K562 (cell line): ENCODE measurements at places on chromosomes 3 and 15. TPM values are rescaled to one million over a fixed set of nuclear protein-coding genes. Genes with fewer than 3 reads are reported as not detected.
A peak's percentile ranks its signal among the peaks of the same experiment; 100 is the strongest.

DNA sequence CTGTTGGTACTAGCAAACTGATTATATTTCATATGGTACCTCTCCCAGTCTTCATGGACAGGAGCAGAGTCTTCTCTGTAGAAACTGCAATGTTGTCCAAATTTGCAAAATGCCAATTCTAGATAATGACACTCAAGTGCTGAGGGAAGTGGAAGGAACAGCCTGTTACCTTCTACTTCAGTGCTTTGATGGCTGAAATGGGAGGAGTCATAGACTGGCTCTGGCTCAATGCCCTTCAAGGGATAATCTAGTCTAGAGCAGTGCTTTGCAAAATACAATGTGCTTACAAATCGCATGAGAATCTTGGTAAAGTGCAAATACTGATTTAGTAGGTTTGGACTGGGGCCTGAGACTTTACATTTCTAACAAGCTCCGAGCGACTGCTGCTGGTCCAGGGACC is 51.7 kb upstream of the ACP3 start:
- DNase-seq: no peak

GRCh38 chr15:68638953-68639515 is 60.2 kb downstream of the CORO2B start:
- DNase-seq: no peak

DNA sequence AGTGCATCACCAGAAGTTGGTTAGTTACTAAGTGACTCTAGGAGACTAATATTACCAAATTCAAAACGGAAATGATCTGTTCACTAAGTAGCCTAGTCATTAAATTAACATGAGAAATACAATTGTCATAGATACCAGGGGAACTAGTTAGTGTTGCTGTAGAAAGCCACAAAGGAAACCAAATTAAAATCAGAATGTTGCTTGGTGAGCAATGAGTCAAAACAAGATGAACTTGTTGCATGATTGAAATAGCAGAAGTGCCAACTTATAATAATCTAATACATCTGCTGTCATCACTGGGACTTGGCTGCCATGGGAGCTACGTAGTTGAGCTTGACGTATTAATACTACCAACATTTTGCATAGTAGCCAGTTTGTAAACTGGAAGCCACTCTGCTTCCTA is 458.1 kb downstream of the DIPK2A start:
- DNase-seq: no peak

- no peak for DNase-seq
Measured at GRCh38 chr3:138748190-138748589, 86.5 kb downstream of the PIK3CB start.

DNA sequence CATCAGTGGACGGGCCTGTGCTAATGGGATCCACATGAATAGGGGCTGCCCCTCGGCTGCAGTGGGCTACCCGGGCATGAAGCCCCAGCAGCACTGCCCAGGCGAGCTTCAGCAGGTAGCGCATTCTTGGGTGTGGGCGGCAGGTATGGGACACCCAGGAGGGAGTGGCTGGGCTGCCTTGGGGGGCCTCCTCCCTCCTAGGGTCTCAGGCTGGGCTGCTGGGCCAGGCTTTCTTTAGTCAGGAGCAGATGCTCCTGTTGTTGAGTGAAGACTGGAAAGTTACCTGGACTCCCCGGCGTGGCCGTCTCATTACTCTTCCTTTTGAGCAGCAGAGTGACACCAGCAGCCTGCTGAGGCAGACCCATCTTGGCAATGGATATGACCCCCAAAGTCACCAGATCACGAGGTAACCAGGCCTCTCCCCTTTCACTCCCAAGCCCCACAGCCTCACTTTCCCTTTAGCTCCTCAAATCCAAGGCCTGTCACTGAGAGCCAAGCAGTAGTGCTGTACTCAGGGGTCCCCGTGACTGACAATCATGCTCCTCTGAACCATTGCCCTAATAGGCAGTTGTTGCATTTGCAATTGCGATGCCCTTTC is 73.2 kb downstream of the BOC start:
- DNase-seq: no peak

- no peak for DNase-seq
Measured at GRCh38 chr15:91516866-91517265, 336.6 kb upstream of the SLCO3A1 start.

GRCh38 chr15:71708741-71709140 is 101.6 kb upstream of the NR2E3 start:
- DNase-seq: no peak

DNA sequence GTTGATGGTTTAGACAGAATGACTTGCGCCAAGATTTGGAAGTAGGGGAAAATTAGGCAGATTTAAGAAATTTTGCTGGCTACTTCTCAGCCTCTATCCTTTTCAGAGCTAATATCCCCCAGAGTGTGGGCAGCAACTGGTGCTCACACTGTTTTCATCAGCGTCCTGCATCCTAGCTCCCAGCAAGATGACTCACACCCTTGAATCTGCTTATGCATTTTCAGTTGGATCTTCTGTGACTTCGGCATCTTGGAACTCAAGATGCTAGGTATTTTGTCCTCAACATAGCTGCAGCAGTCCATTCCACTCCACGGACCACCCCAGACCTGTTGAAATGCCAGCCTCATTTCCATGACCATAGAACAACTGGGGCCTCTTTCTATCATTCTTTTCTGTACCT is 336.1 kb upstream of the NR2F2 start:
- no peak for DNase-seq

GRCh38 chr15:58919232-58919631 is 14.2 kb downstream of the SLTM start:
- peak; percentile 25 for DNase-seq

DNA sequence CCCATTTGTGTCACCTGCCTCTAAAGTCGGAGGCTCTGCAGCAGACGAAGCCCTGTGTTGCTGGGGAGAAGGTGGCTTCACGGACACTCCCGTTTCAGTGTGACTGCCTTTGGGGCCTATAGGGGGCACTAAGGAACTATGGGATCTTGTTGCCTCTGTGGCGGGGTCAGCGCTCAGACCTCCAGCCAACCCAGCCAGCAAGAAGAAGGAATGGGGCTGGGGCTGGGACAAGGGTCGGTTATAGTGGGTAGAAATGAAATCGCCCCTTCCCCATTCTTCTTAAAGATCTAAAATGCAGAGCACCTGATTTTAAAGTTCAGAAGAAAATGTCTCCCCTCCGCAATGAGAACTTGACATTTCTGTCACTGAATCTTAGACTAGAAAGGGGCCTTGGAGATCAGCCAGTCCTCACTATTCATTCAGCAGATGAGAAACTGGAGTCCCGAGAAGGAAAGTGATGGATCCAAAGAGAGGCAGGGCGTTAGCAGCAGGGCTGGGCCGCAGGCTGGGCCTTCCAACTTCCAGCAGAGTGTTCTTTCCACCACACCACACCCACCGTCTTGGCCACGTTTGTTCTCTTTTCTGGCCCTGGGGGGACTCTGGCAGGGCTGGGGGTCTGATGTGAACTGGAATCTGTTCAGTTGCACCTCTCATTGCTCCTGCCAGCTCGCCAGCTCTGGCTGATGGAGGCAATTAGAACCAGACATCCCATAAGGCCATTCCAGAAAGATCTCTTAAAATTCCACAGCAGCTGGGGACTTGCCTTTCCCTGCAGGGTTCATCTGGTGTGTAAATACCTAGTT is 195.4 kb downstream of the OPA1 start:
- DNase-seq: peak; percentile 87

- peak; percentile 66 for DNase-seq
Measured at GRCh38 chr15:100627789-100628395, 25.5 kb downstream of the ASB7 start.

- DNase-seq: no peak
Measured at GRCh38 chr15:58535894-58536293, 104.1 kb downstream of the LIPC start.

- no peak for DNase-seq
Measured at GRCh38 chr3:52118156-52118875, 35.9 kb downstream of the POC1A start.

- DNase-seq: no peak
Measured at GRCh38 chr3:18562364-18563154, 137.4 kb upstream of the SATB1 start.

DNA sequence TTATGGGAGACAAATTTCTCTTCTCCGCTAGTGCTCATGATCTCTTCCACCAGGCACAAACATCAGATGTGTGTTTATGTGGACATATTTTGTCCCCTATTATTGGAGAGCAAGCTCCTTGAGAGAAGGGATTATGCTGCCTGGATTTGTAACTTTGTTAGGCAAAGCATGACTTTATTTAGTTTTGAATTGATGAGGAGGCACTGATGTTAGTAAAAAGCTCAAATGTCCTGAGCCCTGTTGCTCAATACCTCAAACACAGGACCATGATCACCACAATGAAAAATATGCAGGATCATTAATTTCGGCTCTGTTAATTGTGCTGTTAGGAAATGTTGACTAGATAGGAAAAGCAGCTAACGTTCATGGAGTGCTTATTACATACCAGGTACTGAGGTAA is 29.1 kb downstream of the SCG5 start:
- no peak for DNase-seq

DNA sequence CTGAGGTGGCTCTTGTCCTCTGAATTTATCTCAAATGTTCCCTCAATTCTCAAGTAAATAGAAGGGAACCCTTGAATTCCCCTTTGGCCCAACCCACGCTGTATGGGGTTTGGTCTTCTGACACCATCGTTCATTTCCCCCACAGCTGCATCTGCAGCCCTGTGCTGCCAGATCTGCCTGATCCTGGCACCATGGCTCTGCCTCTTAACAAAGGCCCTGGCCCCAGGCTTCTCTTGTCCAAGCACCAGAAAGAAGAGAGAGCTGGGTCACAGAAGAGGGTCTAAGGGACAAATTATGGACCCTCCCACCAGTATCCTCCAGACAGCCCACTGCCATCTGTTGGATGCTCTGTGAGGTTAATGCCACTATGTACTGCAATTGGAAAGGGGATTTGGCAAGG is 1.8 kb downstream of the MAP1A start:
- DNase-seq: peak; percentile 6

DNA sequence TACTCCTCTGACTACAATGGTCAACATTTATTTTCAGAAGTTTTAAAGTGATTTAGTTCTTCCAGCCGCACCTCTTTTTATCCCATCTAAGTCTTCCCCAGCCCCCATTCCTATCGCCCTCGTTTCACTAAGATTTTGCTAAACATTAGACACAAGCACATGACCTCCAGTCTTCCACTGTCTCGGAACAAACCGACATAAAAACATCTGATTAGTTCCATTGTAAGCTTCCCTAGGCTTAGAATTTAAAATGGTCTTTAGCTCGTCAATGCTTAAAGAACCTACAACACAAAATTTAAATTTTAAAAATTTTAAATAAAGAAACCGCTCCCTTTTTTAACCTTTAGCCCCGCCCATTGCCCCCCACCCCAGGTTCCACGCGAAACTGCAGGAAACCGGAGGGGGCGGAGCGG is 284 bp upstream of the TSC22D2 start:
- DNase-seq: peak; percentile 14

GRCh38 chr3:144586382-144586781 is 614.8 kb downstream of the DIPK2A start:
- DNase-seq: no peak

- no peak for DNase-seq
Measured at GRCh38 chr15:74270854-74271520, 34.9 kb downstream of the CCDC33 start.

DNA sequence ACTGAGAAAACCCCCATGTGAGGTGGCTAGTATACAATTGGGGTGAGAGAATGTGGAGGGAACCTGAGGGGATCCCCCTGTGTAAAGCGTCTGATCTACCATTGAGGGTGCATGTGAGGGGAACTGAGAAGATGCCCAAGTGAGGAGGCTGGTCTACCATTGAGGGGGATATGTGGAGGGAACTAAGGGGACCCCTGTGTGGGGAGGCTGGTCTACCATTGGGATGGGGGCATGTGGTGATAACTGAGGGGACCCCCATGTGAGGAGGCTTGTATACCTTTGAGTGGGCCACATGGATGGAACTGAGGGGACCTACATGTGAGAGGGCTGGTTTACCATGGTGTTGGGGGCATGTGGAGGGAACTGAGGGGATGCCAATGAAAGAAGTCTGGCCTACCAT is 160.8 kb downstream of the FBLN2 start:
- DNase-seq: no peak

DNA sequence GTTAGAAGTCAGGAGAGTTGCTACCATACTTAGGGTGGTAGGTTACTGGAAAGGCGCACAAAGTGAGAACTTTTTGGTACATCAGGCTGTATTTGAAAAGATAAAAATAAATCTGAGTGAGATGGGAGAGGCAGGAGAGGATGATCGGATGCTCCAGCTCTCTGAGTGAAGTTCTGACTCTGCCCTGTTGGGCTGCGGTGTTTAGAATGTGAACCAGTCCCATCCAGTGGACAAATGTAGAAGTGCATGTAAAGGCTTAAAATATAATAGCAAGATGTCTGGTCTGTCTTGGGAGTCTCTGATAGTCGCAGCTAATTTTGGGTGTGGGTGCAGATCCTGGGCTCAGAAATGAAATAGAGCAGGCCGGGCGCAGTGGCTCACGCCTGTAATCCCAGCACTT is 30.4 kb downstream of the ACKR2 start:
- DNase-seq: peak; percentile 69

GRCh38 chr3:172089250-172089649 is 49.9 kb downstream of the FNDC3B start:
- DNase-seq: no peak

DNA sequence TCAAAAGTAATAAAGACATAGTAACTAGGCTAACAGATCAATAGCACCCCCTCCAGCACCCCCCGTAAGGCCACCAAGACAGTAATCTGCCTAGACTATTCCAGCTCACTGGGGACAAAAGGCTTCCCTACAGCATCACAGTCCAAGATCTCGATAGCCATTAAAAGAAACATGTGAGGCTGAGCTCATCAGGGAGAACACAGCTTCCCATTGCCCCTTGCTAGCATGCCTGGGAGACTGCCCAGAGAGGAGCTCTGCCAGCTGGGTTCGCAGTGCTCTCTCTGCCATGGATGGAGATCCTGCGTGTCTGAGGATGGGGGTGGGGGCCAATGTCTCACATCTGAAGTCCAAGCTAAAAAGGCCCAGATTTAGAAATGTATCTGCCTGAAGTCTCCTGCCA is 17.8 kb downstream of the LRIG1 start:
- no peak for DNase-seq

GRCh38 chr15:54045397-54045796 is 67.2 kb downstream of the UNC13C start:
- no peak for DNase-seq

DNA sequence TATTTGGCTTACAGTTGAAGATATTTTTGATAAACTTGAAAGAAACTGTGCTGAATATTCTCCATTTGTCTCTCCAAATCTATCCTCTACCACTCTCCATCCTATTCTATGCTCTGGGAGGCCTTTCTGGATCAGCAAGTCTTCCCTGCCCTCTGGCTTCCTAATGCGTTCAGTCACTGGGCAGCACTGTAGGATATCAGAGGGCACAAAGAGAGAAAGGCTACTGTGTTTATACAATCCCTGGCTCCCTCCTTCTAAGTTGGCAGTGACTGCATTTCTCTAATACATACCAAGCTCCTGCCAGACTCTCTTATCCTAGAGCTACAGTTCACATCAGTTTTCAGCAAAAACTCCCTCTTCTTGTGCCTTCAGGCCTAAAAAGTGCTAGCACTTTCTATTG is 102.1 kb upstream of the FHIT start:
- no peak for DNase-seq

PGBD4 gene
- 2.1 and 2.2 TPM in 2 replicates for total RNA-seq

ESYT3 gene
- not detected in 2 replicates for total RNA-seq

WDR72 gene
- not detected in 2 replicates for total RNA-seq

CCR9 gene
- total RNA-seq: not detected in 2 replicates

SHF gene
- 1.3 and 1.4 TPM in 2 replicates for total RNA-seq

ADAMTS17 gene
- total RNA-seq: 0.07 and 0.09 TPM in 2 replicates

KBTBD13 gene
- 0.11 and 0.13 TPM in 2 replicates for total RNA-seq

FEZF2 gene
- not detected in 2 replicates for total RNA-seq

ZBED2 gene
- 0.11 and 0.16 TPM in 2 replicates for total RNA-seq

C15orf61 gene
- total RNA-seq: 10.4 and 12.9 TPM in 2 replicates

SST gene
- total RNA-seq: not detected in 2 replicates
